ENCODE measurements at places on chromosomes 11 and 22.

DNA sequence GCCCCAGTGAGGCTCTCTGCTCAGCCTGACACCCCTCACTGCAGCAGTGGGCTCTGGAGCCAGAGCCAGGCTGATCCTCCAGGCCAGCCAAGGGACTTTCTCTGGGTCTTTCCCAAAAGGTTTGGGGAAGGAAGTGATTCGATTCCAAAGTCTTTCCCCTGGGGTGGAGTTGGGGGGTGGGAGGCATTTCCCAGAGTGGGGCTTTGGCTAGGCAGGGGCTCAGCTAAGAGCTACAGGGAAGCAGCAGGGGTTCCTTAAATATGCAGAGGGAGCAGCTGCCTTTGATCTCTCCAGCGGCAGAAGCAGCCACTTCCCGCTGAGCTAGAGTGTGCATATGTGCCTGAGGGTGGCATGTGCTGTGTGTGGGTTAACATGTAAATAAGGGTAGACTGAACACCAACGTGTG, 192.9 kb downstream of the INSC start:
- no peak for DNase-seq

DNA sequence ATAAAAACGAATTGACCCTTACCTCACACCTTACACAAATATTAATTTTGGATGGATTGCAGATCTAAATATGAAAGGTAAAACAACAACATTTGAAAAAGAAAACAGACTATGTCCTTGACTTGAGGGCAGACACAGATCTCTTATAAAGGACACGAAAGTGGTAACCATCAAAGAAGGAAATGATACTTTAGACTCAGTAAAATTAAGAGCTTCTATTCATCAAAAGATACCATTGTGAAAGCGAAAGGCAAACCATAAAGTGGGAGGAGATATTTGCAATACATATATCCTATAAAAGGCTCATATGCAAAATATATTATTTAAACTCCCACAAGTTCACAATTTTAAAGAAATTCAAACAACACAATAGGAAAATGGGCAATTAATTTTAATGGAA, 5.0 kb downstream of the HEPACAM start:
- no peak for DNase-seq

- peak; percentile 46 for DNase-seq
Measured at GRCh38 chr22:39135092-39135896, 17.2 kb downstream of the CBX7 start.

DNA sequence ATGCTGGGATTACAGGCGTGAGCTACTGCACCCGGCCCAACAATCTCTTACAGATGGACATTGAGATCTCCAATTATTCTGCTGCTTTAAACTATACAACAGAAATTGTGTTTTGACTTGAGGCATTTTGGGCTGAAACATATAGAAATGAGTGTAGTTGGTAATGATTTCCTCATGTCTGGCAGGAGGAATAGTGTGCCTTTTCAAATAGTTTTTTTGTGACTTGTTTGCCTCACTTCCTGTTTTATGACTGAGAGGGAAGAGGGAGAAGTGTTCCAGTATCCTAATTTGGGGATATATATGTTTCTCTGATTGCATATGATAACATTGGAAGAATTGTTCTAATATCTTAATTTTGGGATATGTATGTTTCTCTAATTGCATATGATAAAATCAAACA, 40.2 kb downstream of the EP300 start:
- no peak for DNase-seq

GRCh38 chr11:121207485-121208115, 85.0 kb upstream of the SC5D start:
- DNase-seq = no peak

- no peak for DNase-seq
Measured at GRCh38 chr11:116590844-116591570, 181.8 kb downstream of the BUD13 start.

DNA sequence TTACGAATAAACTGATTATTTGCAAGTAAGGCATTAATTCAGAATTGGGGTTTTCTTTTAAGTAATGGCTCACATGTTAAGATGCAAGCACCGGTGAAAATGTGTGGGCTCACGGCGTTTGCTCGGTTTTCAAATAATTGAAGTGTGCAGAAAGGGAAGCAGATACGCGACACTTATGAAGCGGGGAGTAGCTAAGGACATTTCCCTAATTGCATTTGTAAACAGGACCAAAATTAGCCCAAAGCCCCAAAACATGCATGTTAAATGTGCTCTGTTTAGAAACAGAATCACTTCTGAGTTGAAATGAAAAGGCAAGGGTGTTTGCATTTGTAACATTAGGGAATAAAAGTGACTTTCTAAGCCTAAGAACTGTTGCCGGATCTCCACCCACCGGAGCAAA, 61.3 kb downstream of the ELFN2 start:
- no peak for DNase-seq

DNA sequence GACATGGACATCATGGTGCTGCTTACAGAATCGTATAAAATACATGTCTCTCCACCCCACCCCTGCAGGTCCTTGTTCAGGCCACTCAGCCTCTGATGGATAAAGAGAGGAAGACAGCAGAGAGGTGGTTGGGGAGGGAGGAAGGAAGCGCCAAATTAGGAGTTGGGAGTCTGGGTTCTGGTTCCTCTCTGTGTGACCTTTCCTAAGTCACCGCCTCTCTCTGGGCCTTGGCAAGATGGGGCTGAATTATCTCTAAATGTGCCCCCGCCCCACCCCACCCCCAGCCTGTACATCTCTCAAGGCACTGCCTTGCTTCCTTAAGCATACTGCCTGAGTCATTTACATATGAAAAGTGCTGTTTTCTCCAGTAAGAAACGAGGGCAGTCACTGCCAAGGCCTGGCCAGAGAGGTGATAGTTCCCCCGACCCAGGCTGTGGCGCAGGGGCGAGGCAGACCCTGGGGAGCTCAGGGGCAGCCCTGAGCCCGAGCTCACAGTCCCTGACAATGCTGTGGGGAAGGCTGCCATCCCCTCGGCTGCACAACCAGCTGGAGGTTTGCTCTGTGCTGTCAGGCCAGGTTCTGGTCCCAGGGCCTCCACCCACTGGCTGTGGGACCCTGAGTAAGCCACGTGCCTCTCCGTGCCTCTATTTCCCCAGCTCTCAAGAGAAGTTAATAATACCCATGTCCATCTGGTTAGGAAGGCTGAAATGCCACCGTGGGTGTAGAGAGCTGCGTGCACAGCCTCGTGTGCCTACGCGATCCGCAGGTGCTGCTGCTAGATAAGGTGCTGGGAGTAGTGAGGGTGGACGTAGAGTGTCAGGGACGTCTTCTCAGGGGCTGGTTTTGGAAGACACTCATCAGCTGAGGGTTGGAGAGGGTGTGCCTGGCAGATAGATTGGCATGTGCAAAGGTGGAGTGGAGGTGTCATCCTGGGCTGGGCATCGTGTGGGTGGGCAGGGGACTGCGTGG, 55.3 kb downstream of the CACNA1I start:
- no peak for DNase-seq

GRCh38 chr22:33002035-33002434, 56.1 kb downstream of the SYN3 start:
- DNase-seq = no peak

GRCh38 chr11:42901084-42901483, 410.7 kb upstream of the API5 start:
- DNase-seq = no peak

- no peak for DNase-seq
Measured at GRCh38 chr11:65295001-65295400, 19.7 kb upstream of the CDC42EP2 start.

GRCh38 chr22:39818094-39818493, 75.5 kb downstream of the ENTHD1 start:
- DNase-seq = no peak

DNA sequence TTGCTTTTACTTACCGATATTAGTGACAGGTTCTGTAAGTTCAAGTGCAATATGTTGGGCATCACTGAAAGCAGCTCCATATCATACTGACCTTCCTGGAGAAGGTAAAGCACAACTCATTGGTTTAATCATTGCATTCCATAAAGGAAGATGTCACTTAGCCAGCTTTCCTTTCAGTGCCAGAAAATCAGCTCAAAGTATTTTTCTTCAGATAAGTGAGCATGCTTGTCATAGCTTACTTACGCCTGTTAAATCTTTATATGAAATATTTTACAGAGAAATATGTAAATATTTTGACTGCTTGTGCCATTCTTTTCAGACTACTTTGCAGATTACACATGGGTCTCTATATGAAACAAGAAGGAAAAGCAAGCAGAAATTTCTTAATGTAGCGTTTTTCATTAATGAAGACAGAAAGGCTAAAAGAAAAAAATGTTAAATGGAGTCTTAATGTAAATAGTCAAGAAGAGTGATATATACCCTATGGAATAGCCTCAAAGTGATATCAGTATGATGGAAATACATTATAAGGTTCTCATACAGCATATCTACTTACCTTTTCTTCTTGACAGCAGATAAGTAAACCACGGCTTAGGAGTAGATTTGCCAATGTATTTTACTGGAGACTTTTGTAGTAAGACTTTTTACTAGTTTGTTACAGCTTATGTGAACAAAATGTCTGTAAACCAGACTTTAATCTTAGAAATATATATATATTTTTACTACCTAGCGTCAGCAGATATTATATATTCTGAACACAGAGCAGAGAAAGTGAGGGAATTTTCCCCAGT, 649.7 kb downstream of the METTL15 start:
- no peak for DNase-seq

GRCh38 chr22:20751185-20751851, 22.6 kb upstream of the SERPIND1 start:
- DNase-seq = no peak

GRCh38 chr11:61119055-61119454, 16.8 kb downstream of the CD5 start:
- no peak for DNase-seq

GRCh38 chr11:114605370-114605769, 9.8 kb upstream of the NXPE4 start:
- no peak for DNase-seq

DNA sequence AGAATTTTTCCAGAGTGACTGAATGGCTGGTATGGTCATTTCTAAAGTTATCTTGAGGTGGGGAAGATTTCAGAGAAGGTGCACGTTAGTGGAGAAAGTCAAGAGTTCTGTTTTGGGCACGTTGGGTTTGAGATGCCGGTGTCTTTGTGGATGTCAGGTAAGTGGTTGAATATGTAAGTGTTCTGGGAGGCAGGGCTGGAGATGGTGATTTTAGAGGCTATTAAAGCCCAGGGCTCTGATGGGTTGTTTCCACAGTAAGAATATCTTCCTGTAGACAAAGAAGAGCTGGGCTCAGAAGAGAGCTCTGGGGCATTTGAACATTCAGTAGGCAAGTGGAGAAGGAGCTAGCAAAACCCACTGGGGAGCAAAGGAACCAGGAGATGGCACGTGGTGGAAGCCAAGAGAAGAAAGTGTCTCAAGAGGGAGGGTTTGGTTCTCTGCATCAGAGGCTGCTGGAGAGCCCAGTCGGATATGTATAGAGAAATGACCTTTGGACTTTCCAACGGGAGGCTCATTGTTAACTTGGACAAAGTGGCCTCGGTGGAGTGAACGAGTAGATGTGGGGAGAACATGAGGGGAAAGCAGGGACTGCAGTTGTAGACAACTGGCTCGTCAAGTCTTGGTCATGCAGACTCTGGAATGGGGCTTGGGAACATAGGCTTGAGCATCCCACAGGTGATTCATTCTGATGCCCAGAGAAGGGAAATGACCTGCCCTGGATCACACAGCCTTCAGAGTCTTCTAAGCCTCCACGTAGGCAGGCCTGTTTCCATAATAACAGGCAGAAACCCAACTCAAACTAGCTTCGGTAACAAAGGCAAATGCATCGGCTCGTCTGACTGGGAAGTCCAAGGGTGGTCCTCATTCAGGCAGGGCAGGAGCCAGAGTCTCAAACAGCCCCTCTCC, 98.4 kb upstream of the PARVA start:
- DNase-seq = no peak

GRCh38 chr11:87290304-87290922, 252.7 kb downstream of the TMEM135 start:
- DNase-seq = no peak

DNA sequence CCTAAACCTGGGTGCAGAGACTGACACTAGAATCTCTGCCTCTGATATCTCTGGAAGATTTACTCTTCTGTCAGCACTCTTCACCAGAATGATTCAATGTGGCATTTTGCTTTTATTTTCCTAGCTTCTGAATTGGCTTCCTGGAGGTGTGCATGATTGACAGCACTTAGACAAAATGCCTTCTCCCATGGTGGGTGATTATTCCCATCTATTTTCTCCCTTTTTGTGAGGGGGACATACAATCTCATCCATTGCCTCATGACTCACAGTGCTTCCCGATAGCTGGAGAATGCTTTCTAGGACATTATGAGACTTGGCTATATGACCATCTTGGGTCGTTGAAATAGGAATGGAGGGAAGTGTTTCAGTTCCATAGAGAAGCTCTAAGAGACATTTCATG, 4.0 kb upstream of the TRIM68 start:
- DNase-seq = no peak

- DNase-seq = no peak
Measured at GRCh38 chr11:108662700-108663099, 2.2 kb upstream of the DDX10 start.

GRCh38 chr22:24938741-24939341, 7.7 kb downstream of the LHFPL7 start:
- no peak for DNase-seq

GRCh38 chr22:27159716-27160295, 502.4 kb downstream of the MIAT start:
- no peak for DNase-seq

- DNase-seq = no peak
Measured at GRCh38 chr11:9765320-9766101, 101.6 kb downstream of the SWAP70 start.

- no peak for DNase-seq
Measured at GRCh38 chr11:44936951-44937543, 13.6 kb downstream of the TP53I11 start.

GRCh38 chr11:48014917-48015316, 34.6 kb downstream of the PTPRJ start:
- no peak for DNase-seq

- no peak for DNase-seq
Measured at GRCh38 chr22:35605369-35605680, 11.8 kb downstream of the MB start.
